ENCODE measurements at places on chromosomes 6 and 20.

- no peak for DNase-seq
These were observed 50.9 kb downstream of the JARID2 start for GRCh38 chr6:15296735-15297134.

- no peak for DNase-seq
These were observed 4.6 kb downstream of the CST4 start for GRCh38 chr20:23684261-23684660.

- no peak for DNase-seq
These were observed 81.1 kb downstream of the ATP9A start for GRCh38 chr20:51687108-51687507.

DNA sequence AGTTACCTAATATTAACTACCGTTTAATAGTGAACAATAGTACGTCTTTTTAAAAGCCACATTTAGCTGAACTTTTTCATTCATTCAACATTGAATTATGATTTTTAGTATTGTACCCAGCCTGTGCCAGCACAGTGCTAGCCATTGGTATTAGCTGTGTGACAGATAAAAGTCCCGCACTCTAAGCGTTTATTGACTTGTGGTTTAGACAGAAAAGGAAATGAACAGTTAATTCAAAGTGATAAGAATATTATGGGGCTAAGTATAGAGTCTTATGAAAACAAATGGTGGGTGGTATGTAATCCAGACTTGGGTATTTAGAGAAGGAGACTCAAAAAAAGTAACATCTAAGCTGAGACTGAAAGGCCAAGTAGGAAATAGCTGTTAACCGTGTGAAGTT is 202.3 kb downstream of the RPS12 start:
- no peak for DNase-seq

GRCh38 chr6:124870611-124871459 is 91.4 kb upstream of the RNF217 start:
- peak; percentile 78 for DNase-seq

DNA sequence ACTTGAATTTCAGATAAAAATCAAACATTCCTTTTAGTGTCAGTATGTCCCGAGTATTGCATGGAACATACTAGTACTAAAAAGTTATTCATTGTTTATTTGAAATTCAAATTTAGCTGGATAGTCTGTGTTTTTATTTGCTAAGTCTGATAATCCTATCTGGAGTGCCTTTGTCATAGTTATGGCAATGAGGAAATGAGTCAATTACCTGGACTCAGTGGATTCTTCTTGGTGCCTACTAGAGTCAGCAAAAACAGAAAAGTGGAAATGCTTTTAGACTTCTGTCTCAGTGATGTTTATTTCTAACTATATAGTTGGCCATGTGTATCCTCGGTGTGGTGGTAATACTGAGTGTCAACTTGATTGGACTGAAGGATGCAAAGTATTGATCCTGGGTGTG is 121.3 kb upstream of the EEF1E1 start:
- no peak for DNase-seq

- no peak for DNase-seq
These were observed 32.5 kb upstream of the MAS1 start for GRCh38 chr6:159858259-159858658.

GRCh38 chr20:58981628-58982364 is 740 bp downstream of the NELFCD start:
- DNase-seq, result peak; percentile 26

DNA sequence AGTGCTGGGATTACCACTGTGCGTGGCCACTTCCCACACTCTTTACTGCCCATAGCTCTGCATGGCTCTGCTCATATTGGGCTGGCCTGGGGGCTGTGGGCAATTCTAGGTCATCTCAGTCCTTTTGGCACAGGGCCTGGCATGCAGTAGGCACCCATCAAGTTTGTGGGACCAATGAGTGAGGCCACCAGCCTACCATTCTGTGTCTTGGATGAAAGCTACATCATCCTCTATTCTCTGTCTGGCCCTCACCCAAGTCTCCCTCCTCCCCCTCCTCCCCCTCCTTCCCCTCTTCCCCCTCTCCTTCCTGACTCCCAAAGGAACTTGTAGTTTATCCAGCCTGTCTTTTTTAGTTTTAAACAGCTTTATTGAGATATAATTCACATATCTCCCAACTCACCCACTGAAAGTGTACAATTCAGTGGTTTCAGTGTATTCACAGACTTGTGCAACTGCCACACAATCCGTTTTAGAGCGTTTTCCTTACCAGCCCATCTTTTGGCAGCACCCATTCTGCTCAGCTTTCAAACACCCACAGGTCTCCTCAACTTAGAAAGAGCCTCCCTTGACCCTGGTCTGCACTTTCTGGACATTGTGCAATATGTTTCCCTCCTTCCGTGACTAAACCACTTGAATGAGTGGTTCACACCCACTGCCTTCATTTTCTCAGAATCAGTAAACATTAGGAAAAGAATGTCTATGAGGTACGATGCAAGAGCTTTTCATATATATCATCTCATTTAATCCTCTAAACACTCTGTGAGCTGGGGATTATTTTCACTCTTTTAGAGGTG is 21.5 kb upstream of the MRPS18A start:
- DNase-seq, result peak; percentile 51

DNA sequence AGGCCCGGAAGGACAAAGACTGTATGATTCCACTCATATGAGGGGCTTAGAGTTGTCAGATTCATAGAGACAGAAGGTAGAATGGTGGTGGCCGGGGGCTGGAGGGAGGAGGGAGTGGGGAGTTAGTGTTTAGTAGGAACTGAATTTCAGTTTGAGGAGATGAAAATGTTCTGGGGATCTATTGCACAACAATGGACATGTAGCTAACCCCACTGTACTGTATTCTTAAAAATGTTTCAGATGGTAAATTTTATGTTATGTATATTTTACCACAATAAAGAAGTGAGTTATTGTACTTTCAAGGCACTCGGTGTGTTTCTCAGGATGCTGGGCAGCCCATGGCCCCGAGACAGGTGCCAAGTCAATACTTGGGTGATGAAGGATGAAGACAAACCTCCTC is 25.4 kb downstream of the MAS1 start:
- DNase-seq, result no peak

- peak; percentile 48 for DNase-seq
These were observed 2.0 kb downstream of the FOXQ1 start for GRCh38 chr6:1313767-1314503.

- DNase-seq, result no peak
These were observed 158.7 kb upstream of the CENPW start for GRCh38 chr6:126181173-126181741.

- no peak for DNase-seq
These were observed 1.3 kb downstream of the RRAGD start for GRCh38 chr6:89410788-89411144.

DNA sequence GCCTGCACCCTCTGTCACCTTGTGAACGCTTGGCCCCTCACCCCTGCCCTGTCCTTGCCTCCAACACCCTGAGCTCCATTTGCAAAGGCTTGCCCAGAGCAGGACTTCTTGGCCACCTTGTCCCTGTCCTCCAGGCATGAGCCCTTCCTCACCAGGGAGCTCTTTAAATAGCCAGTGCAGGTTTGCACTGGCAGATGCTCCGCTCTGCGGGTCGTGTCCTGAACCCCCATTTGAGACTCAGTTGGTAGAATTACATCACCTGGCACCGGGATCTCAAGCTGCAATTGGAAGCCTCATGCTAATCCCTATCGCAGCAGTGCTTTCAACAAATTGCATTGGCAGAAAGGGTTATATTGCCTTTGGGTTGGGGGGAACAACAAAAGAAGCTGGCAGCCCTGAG is 85.9 kb downstream of the TRMT6 start:
- peak; percentile 88 for DNase-seq

GRCh38 chr6:48713612-48714011 is 602.6 kb upstream of the PTCHD4 start:
- DNase-seq, result peak; percentile 65

DNA sequence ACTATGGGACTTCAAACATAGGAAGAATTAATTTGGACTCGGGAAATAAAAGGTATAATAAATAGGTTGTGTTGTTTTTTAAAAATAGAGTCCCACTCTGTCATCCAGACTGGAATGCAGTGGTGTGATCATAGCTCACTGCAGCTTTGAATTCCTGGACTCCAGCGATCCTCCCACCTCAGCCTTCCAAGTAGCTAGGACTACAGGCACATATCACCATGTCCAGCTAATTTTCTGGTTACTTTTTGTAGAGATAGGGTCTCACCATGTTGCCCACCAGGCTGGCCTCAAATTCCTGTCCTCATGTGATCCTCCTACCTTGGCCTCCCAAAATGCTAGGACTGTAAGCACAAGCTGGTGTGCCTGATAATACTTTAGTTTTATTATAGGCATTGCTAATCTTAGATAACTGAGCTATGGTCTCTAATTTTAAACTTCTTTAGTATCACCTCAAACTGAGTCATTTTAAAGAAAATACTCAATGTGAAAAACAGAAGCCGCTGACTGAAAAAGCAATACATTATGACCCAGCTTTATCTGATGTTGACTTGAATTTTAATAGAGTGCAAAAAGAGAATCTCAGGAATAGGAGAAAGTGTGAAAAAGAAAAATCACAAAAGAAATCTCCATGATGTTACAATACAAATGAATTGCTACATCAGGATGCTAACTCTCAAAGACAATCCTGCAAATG is 251.0 kb downstream of the RNGTT start:
- no peak for DNase-seq

DNA sequence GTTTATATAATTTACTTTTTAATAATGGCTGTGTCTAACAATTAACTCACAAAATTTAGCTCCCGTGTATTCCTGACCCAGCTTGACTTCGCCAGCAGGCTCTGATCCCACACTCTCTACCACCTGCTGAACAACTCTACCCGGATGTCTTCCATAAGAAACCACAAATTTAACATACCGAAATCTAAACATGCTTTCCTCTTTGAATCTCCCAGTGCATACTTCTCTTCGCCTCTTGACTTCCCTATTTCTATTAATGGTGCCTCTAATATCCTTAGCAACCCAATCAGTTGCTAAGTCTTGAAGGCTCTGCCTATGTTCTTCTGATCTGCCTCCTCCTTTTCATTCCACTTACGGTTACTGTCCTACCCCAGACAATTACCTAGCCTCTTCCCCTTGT is 4.6 kb upstream of the MYB start:
- no peak for DNase-seq

GRCh38 chr6:30167101-30167500 is 3.8 kb downstream of the TRIM15 start:
- no peak for DNase-seq

GRCh38 chr6:133404151-133404550 is 163.0 kb downstream of the EYA4 start:
- DNase-seq, result no peak

GRCh38 chr6:63793465-63794137 is 158.0 kb downstream of the PHF3 start:
- no peak for DNase-seq

GRCh38 chr6:113994934-113995342 is 24.0 kb upstream of the HDAC2 start:
- DNase-seq, result peak; percentile 79

GRCh38 chr6:108186226-108186625 is 20.4 kb downstream of the NR2E1 start:
- no peak for DNase-seq

DNA sequence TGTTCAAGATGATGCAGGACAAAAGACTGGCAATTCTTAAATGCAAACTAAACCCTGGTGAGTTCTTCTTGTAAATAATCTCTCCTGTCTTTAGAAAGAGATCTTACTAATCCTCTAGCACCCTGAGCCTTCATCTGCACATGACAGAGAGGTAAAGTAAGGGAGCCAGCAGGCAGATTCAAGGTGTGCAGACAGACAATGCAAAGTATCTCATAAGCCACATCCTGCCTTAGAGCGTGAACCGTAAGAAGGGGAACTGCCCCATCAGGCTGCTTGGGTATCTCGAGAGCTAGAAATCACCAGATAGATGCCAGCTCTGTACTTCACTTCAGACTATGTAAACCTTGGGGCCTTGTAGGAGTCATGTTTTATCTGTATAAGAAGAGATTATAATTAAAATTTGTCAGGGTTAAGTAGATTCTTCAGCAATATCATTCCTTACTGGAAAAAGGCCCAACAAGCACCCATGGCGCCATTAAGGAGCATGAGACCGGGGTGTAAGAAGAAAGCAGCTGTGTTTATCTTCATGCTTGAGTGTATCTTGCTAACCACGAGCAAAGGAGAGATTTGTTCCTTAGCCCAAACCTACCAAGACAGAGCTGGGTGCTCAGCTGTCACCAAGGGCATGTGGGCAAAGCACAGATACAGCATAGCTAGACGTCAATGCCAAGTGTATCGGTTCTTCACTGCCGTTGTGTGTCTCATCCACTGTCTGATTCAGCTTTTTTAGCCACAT is 24.4 kb downstream of the CNR1 start:
- DNase-seq, result no peak

DNA sequence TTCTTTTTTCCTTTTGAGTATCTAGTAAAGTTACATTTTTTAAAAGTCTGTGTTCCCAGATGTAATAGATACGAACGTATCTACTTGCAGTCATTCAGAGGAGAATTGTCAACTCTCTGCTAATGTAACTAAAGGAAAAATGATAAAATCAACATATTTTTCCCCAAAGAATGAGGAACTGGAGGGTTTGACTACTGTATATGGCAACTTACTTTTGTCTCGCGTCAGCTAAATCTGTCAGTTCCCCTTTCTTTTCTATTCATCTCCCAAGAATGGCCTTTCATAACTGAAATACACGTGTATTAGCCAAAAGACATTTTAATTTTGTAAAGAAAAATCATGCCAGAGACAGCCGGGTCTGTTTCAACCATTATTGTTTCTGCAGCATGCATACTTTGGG is 5.4 kb downstream of the EYA2 start:
- DNase-seq, result no peak

DNA sequence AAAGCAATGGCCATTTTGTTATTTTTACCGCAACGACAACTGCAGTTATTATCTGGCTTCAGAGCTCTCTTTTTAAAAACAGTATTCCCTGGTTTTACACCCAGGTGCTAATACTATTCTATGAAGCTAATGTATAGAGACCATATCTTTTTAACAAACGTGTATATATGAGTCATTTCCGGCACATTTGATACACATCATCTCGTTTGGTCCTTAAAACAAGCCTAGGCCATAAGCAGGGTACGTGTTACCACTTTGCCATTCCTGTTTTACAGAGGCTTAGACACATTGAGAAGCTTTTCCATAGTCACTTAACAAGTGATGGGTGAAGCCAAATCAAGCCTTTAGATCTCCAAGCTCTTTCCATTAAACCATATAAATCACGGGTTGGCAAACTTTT is 5.5 kb downstream of the TRAF3IP2 start:
- no peak for DNase-seq

- no peak for DNase-seq
These were observed 60.6 kb downstream of the STK35 start for GRCh38 chr20:2162125-2162822.

DNA sequence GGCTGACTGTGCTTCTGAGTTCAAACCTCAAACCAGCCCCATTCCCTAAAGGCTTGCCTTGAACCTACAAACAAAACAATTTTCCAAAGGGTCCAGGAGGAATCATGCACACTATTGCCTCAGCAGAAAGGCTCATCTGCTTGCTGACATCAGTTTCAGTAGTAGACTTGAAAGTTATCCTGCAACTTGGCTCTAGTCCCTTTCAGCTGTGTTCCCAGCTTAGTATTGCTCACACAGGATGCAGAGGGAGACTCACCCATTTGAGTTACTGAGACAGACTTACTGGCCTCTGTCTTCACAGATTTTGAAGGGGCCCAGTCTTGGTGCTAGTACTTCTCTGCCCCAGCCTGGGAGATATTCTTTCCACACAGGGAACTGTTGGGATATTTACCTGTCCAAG is 38.5 kb upstream of the TFB1M start:
- DNase-seq, result no peak

All from NCI-H69 (cell line).